EH (cell line): ENCODE measurements at places on chromosomes 5 and 9.

DNA sequence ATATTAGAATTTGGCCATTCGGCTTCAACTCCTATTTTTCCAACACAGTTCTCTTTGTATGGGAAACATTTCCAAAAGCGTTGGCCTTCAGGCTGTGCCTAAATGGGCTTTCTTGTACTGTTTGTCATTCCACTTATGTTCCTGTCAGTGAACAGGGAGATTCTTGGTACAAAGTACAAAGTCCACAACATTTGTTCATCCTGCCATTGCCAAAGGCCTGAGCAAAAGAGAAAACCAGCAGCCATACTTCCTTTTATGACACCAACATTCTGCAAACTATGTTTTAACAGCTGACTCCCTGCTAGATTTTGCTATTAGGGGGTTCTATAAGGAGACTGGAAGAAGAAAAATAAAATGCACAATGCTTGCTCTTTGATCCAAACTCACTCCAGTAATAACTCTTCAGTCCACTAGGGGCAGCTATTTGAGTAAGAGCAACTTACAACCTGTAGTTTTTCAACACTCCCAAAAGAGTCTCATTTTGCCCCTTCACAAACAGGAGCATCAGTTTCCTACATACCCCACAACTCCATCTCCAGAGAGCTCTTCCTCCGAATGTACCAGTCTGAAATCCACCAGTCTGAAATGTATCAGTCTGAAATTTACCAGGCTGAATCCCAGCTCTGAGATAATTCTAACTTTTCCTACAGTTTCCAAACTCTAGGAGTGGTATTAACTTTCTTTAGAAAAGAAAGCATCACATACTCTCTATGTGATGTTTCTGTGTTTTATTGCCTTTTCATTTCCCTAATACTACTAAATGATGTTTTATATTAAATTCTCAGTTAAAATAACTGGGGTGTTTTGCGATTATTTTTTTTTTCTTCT is 693.8 kb downstream of the DNAH5 start:
- DNase-seq: no peak

GRCh38 chr5:157290981-157291711 is 25.2 kb downstream of the CYFIP2 start:
- peak; percentile 60 for DNase-seq

DNA sequence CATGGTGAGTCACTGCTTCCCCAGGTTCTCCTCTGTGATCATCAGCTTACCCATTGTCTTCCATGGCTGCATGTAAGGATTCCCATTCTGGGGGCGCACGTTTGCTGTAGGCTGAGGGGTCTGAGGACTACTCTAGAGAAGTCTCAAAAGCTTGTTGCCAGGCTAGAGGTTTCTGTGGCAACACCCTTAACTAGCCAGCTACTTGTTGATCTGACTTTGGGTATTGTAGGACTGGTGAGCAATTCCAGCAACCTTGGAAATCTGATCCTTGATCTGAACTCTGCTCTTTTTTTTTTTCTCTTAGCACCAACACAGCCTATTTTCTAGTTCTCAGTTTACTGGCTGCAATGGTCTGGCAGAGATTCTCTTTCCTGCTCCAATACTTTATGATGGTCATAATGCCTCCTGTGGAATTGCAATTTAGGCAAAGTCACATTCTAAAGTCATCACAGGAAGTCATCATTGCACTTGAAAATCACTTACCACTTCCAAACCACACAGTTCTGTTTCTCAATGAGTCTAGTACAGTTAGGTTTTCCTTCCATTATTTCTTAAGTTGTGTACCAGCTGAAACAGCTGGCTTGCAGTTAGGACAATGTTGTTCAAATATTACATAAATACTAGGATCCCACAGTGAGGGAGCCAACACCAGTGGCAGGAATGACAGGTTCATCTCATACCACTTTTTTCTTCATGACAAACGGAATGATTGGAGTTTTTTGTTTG is 110.3 kb downstream of the SLC12A2 start:
- DNase-seq: no peak

DNA sequence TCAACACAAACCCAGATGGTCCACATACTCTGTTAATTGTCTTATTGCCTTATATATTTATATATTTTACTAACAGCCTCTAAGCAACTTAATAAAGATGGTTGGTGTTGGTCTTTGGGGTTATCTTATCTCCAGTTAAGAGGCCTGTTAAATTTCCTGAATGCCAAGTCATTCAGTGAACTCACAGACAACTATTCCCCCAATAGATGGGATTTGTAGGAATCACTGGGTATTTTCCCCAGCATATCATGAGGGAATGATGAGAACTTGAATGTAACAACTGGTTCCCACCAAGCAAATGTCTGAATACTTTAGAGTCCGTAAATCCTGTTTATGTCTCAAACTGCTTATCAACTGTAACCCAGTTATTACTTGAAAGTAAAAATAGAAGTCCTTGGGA is 42.7 kb upstream of the RETREG1 start:
- no peak for DNase-seq

DNA sequence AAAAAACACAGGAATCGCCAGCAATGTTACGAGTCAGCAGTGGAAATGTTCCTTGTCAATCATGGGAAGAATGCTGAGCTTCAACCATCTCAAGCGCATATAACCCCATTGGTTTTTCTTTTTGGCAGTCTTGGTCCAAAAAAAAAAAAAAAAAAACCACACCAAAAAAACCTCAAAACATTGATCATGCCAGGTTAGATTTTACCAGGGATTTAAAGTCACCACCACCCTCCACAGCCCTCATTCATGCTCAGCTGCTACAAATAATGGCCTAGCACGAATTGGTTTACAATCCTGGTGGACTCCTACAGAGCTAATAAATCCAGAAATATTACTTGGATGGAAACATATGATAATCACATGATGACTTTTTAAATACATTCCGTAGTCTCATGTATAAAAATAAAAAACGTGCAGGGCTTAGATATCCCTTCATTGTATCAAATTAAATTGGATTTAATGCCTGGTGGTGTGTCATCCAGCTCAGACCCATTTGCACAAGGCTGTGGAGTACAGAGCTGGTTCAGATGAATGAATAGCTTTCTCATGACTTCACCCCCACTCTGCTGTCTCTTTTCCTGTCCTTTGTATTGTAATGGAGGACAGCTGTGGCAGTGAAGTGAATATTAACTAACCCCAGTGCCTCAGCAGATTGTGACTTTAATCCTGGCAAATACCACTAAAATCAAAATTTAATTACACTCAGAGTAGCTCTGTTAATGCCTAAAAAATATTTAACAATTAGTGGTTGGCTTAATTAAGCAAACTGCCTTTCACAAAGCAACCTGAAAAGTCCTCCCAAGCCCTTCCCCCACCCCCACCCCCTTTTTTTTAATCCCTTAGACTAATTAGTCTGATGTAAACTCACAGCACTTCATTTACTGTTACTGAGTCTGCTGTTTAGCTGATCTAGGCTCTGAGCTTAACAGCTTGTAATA is 626.5 kb upstream of the ZNF608 start:
- peak; percentile 43 for DNase-seq

GRCh38 chr5:137403869-137404268 is 95.3 kb downstream of the SPOCK1 start:
- DNase-seq: no peak

DNA sequence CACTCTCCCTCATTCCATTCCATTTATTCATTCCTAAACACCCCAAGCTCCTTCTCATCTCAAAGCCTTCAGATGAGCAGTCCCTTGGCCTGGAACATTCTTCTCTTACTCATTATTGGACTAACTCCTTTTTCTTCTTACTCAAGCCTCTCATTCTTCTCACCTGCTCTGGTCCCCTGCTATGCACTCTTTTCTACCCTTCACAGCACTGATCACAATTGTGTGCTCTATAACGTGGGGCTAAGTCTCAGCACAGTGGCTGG is 212.4 kb downstream of the MAPKAP1 start:
- DNase-seq: peak; percentile 83

DNA sequence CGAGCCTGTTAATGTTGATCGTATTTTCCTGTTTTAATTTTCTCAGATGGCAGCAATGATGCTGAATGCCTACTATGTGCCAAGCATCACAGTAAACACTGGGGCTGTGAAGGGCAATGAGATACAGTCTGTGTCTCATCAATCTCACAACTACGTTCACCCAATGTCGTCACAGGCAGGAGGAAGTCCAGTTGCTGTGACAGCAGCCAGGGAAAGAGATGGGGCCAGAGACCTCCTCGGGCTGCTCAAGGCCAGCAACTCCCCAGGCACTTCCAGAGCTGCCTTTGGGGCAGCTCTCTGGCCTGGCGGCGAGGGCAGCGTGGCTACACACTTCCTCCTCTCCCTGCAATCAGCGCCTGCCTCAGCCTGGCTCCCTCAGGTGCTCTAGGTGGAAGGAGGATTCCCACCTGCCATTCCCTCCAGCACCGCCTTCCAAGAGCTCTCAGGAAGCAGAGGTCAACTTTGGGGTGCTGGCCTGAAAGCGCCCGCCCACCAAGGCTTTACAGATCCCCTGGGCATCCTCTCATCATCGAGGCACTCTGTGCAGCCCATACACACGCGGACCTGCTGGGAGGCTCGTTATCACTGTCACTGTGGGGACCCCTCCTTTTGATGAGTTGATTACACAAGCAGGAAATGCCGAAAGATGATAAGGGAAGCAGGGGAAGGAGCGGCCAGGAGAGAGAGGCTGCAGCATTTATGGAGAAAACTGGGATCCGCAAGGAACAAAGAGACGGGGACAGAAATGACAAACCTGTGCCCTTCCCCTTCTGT is 159.2 kb downstream of the ZDHHC21 start:
- DNase-seq: no peak

DNA sequence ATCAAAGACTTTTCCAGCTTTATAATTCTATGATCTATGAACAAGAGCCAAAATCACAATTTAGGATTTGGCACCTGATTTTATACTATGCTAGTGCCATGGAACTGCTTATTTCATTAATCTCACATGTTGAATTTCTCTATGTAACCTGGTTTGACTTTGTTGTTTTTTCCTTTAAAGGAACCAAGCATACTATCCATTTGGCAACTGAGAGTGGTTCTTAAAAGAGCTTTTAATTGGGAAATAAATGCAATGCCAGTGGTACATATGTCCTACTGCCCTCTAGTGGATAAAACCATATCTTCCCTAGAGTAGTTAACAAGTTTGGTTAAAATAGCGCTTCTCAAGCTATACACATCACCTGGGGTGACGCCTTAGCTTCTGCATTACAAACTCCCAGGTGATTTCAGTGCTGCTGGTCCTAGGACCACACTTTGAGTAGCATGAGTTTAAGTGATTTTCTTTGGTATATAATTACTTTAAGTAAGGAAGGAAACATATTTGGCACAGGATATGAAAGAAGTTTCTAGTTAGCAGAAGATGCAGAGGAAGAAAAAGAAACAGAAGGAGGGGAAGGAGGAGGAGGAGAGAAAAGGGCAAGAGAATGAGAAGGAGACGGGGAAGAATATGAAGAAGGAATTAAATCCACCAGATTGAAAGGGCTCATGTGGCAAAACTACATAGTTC is 56.8 kb downstream of the FGF10 start:
- DNase-seq: peak; percentile 41

DNA sequence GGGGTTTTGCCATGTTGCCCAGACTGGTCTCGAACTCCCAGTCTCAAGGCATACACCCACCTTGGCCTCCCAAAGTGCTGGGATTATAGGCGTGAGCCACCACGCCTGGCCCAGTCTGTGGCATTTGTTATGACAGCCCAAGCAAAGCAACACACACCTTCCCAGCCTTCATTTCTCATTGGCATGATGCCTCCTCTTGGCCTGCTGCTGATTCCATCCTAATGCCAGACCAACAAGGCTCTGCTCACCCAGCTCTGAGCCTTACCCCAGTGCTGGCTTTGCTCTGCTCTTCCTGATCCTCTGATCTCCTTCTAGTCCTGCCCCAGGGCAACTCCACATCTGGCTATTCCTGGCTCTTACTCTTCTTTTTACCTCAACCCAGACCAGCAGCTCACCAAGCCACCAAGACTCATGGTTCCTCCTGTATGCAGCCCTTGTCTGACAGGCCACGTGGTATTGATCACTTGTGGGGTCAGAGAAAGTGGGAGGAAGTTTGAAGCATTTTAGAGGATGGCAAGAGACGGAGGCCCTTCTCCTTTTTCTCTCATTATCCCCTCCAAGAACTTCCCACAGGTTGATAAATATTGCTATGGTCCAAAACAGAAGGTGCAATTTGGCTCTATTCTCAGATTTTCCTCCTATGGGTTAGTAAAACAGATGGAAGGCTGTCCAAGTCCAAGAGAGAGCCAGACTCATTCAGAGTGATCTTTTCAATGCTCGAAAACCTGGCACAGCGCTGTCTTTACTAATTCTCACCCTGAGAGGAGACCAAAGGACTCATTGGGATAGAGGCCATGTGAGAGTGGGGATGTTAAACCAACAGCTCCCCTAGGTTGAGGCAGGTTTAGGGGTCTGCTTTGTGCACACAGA is 958 bp downstream of the CD180 start:
- no peak for DNase-seq

DNA sequence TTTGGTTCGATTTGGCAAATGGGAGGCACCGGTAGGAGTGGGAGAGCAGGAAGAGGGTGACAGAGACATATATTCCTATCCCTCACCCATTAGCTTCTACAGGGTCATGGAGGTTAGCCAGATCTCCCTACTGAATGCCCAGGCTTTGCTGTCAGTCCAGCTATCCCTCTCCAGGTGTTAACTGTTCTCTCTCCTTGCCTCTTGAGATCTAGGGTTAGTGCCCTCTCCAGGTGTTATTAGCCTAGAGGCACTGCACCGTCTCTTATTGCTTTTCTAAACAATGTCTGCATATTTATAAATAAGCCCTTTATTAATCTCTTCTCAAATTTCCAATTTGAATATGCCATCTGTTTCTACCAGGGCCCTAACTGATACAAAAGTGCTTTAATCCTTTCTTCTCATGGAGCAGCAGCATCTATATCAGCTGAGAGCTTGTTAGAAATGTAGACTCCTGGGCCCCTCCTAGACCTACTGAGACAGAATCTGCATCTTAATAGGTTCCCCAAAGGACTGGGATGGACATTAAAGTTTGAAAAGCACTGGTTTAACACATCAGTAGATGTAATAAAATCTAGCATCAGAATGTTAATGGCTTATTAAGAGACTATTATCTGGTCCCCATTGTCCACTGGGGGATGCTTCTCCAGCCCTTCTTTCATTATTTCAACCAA is 322.5 kb upstream of the SLC24A2 start:
- DNase-seq: no peak

- DNase-seq: no peak
Measured at GRCh38 chr9:130432362-130432761, 12.4 kb upstream of the ASS1 start.

DNA sequence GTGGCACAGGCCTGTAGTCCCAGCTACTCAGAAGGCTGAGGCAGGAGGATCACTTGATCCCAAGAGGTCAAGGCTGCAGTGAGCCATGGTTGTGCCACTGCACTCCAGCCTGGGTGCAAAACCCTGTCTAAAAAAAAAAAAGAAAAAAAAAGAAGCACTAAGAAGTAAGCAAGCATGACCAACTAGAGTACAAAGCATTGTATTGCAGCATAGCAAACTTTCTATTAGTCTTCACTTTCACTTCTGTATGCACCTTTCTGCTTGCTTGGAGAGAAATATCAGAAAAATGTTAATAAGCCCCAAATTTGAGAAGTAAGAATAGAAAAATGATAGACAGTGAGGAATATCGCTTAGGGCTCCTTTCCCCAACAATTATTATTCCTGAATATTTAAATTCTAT is 497.7 kb upstream of the WWC1 start:
- DNase-seq: no peak
